ENCODE measurements at places on chromosomes 6 and 20.

DNA sequence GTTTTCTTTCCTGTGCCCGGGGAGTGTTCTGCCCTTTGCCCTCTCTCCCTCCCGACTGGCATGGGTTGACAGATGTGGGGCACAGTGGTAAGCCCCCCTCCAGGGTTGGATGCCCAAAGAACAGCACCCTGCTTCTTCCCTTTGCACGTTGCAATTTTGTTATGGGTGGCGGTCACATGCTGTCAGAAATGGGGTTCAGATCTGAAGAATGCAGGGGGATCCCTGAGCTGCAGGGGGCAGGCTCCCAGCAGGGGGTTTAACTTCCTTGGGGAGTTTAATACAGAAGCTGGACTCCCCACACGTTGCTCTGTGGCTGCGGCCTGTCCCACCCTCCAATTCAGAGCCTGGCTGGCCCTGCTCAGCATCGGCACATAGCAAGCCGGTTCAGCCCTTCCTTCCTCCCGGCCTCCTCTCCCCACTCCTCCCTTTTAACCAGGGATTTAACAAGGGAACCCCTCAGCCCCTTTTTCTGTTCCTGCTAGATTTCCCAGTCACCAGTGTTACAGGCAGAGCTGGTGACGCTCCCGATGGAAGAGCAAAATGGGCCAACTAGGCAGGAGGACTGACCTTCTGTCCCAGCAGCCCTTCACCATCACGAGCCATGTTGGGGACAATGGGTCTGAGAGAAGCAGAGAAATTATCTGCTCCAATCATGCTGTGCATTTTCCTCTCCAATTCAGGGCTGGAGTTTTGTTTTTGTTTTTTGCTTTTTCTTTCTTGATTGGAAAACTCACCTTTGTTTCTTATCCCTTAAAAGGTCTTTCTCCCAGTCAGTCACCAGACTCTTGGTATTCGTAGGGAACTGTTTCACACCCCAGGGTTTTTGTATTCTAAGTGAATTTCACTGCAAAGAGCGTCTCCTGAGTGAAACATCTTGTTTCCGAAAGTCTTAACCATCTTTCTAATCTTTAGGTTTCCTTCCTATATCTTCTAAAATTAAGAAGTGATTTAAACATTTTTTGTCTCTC, 6.8 kb downstream of the FOXF2 start:
- no peak for DNase-seq

DNA sequence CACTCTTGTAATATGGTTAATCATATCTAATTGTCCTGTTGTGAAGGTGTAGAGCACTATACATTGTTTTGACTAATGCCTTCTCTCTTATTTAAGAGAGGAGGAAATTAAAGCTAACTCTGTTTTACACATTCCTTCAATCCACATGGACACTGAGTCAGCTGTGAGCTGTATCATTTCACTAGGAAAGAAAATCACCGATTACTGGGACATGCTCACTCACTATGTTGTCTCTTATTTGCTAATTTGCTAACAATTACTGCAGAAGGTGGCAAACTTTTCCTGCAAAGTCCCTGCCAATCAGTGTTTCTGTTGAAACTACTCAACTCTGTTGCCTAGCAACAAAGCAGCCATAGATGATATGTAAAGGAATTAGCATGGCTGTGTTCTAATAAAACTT, 98.2 kb downstream of the BCAS1 start:
- DNase-seq, result no peak

DNA sequence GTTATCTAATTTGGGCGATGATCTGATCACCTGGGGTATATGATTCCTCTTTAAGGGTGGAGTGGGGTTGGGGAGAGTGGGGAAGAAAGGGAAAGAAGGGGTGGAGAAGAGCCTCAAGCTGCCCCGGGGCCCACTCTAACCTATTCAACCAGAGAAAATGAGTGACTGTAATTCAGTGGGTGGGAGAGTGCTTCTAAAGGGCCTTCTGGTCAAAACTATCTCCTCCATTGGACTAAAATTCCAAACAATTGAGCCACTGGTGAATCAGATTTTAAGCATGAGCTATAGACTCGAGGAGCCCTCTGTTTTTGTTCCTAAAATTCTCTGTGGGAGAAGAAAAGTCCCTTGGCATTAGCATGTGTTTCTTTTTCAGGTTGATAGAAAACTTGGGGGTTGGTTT, 296.8 kb downstream of the CLIC5 start:
- DNase-seq, result no peak

- no peak for DNase-seq
These were observed 24.4 kb downstream of the FOXQ1 start for GRCh38 chr6:1336246-1336843.

DNA sequence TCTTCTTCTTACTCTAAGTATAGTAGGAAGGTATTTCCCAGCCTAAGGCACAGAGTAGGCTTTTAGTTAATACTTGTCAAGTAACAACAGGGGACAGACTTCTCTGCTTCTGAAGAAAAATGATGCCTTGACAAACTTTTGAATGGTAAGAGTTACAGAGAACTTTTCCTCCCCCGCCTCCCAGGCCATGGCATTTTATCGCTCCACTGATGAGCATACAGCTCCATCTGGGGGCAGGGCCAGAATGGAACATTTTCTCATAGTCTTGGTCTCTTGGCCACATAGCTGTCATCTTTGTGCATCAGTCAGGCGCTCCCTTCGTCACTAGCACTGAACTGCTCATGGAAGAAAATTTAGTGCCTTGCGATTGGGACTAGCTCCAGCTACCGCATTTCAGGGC, 1066.8 kb upstream of the CITED2 start:
- DNase-seq, result no peak

DNA sequence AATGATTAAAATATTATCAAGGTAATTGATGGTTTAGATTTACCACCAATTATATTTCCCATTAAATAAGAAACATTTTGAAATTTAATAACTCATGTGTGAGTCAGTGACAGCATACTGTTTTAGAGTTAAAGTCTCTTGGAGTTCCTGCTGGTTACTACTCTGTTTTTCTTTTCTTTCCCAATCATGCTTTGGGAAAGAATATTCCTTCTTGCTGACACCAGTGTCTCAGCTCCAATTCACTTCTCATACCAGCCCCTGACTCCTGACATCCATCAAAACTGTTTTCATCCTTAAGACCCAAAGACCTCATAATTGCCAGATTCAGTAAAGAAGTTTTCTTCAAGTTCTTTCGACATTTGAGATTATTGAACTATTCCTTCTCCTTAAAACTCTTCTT, 50.3 kb downstream of the AIG1 start:
- no peak for DNase-seq

GRCh38 chr6:51167468-51167867, 348.8 kb downstream of the TFAP2B start:
- DNase-seq, result no peak

DNA sequence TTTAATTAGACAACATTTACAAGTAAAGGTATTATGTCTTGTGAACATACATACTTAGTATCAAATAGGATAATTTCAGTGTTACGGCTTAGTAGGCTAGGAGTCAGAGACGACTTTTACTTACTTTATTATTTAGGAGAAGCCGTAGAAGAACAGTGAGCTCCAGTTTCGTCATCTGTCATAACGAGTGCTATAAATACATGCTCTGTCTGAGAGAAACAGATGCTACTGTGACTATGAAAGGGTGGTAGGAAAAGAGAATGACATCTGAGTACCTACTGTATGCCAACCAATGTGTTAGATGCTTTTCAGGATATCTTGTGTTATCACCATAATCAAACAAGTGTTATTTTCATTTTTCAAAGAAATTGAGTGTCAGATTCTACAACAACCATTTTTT, 119.0 kb downstream of the EYA4 start:
- DNase-seq, result no peak

GRCh38 chr6:6470123-6470522, 118.4 kb upstream of the LY86 start:
- DNase-seq, result no peak

DNA sequence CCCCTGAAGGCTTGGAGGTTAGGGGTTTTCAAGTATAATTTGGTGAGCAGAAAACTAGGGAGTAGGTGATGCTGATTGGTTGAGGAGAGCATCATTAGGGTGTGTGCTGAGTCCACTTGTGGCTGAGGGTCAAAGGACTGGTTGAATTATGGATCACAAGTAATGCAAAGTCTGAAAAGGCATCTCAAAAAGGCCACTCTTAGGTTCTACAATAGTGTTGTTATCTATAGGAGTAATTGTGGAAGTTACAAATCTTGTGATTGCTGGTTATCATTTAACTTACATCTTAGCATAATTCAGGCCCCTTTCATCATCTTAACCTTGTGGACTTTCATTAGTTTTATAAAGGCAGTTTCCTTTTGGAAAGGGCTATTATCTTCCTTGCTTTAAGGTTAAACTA, 60.8 kb downstream of the UBR2 start:
- DNase-seq, result no peak

DNA sequence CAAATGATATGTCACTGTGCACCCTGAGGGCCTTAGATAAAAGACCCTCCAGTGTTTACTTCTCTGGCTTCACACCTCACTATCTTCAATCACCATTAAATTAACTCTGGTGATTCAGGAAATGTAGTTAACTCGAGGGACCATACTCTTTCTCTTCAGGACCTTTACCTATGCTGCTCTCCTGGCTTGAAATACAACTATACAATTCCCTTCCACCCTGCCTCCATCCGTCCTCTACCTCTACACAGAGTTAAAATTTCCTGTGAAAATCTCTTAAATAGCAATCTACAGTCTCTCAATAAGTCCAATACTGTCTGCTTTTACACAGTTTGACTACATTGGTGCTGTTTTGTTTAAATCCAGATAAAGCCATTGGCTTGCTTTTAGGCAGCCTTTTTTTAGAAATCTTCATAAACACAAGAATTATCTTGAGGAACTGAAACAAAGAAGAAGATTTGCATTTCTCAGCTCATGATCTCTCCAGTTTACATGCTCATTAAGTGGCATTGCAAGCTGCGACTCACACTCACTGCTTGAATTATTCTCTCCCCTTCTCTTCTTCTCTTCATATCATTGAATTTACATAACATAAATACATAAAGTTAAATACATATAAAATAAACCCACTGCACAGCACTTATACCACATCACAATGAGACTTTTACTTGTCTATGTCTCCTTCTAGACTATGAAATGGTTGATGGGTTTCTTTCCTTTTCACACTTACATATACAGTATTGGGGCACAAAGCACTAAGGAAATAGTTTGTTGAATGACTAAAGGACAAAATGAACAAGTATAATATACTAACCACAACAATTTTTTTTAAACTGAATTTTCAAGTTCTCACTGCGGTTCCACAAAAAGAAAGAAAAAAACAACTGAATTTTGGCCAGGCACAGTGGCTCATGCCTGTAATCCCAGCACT, 239.0 kb upstream of the KCNQ5 start:
- no peak for DNase-seq

GRCh38 chr6:119264854-119265397, 84.6 kb downstream of the MAN1A1 start:
- DNase-seq, result no peak

DNA sequence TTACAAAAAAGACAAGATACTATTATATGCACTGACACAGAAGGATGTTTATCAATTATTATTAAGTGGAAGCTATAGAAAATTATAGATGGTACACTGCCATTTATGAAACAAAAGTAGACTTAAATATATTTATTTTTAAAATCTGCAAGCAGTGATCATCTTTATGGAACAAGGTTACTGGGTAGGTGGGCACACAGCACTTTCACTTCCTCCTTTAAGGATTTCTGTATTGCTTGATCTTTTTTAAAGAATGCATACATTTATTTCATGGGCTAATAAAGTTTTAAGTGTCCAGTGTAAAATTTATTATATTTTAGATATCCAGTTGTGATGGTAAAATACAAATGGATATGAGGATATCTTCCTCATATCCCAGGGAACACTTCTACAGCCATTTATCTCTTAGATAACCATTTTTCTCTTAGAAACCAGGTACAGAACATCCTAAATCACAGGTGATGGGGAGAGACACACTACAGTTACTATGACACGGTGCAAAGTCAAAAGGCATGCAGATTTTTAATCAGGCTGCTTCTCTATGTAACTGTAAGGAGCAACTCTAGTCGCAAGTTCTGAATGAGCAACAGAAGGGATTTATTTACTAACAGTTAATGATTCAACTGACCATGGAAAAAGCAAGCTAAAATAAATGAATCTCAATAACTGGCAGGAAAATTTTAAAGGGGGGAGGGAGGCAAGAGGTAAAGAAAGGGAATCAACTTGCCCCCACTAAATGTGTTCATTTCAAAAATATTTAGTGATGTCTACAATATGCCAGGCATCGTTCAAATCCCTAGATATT, 2.2 kb downstream of the FBXL4 start:
- no peak for DNase-seq

DNA sequence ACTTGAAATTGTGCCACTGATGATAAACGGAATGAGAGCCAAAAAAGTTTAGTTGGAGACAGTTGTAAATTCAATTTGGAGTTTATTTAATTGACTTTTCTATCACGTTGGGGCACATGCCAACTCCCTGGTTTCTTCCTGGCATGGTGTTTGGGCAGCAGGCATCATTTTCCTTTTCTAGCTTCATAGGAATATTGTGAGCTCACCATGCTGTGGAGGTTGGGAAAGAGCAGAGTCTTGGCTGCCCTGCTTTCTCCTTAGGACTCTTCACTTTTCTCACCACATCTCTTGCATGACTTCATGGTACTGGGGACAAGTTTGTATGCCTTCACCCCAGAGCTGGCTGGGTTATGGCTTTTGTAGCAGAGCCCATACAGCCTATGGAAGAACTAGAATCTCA, 6.4 kb downstream of the SCAND1 start:
- no peak for DNase-seq

DNA sequence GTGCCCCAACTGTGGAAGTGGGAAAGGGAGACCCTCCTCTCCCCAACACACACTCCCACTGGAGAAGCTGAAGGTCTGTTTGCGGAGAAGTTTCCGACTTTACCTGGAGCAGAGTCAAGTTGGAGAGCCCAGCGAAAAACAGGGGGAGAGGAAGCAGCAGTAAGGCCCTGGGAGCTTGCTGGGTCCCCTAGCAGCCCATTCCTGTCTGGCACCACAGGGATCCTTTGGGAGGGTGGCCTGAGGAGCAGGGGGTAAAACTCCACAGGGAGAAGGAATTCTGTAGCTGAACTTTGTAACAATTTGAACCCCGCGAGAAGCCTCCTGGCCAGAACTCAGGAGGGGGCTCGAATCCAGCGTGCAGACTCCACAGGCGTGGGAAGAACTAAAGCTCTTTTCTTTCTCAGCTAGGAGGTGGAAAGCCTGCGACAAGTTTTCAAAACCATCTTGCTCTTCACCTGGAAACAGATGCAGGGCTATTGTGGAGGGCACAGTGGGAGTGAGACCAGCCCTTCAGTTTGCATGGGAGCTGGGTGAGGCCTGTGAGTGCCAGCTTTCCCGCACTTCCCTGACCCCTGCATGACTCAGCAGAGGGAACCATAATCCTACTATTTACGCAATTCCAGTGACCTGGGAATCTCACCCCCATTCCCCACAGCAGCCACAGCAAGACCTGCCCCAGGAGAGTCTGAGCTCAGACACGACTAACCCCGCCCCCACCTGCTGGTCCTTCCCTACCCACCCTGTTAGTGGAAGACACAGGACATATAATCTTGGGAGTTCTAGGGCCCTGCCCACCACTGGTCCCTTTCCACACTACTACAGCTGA, 25.8 kb downstream of the SERPINB9 start:
- no peak for DNase-seq

DNA sequence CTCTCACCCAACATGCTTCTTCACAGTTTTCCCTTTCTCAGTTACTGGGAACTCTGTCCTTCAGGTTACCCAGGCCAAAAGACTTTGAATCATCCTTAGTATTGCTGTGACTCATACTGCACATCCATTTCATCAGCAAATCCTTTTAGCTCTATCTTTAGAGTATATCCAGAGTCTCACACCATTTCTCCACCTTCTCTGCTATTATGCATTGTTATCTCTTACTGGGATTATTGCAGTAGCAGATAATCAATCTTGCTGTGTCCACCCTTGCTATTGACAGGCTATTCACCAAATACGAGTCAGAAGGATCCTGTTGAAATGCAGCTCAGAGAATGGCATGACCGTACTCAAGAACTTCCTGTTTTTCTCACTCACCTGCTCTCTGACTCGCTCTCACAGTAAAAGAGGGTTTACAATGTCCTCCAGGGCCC, 57.3 kb downstream of the BCKDHB start:
- no peak for DNase-seq
